HCT116 (cell line): ENCODE measurements at places on chromosomes 2 and 18.

GRCh38 chr2:152428800-152429582 is 94.0 kb downstream of the FMNL2 start:
- no peak for DNase-seq

GRCh38 chr2:98893911-98894321 is 42.1 kb downstream of the CRACDL start:
- no peak for DNase-seq

- DNase-seq, result no peak
These were observed 4.4 kb upstream of the VPS54 start for GRCh38 chr2:64023485-64024258.

- DNase-seq, result no peak
These were observed 675 bp upstream of the SPIRE1 start for GRCh38 chr18:12658426-12659138.

DNA sequence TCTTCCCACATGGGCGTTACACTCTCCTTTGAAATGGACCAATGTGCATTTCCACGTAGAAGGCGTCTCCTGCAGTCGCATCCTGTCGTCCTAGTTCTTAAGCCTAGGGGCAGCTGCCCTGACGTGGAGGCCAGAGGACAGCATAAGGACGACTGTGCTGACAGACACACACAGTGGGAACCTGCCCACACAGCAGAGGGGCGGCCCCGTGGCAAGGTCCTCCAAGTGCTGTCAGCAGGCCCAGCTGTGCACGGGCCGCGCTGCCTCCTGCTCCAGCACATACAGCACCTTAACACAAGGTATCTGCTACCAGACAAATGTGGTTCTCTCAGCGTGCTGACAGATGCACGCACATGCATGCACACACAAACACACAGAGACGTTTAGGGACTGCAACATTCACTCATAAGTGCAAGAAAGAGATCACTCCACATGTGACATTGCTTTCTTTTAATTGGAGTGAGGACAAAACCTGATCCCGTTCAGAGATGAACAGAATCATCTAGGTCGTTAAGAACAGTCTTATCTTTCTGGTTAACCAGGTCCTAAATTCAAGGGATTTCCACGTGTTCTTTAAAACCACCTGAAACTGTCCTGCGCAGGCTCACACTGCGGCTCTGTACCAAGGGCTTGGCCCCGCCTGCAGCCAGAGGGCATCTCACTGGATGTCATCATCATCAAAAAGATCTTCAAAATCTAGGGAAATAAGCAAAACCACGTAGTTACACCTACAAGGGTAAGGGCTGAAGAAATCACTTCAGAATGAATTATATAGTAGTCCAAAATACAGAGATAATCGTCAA is 5.5 kb downstream of the COPS9 start:
- no peak for DNase-seq

- DNase-seq, result no peak
These were observed 21.0 kb downstream of the CCT7 start for GRCh38 chr2:73255007-73255644.

- DNase-seq, result peak; percentile 27
These were observed 52.5 kb downstream of the SATB2 start for GRCh38 chr2:199405241-199405640.

GRCh38 chr2:8090748-8091700 is 590.8 kb upstream of the ID2 start:
- DNase-seq, result peak; percentile 54

- no peak for DNase-seq
These were observed 139.4 kb downstream of the NCK2 start for GRCh38 chr2:105883911-105884694.

DNA sequence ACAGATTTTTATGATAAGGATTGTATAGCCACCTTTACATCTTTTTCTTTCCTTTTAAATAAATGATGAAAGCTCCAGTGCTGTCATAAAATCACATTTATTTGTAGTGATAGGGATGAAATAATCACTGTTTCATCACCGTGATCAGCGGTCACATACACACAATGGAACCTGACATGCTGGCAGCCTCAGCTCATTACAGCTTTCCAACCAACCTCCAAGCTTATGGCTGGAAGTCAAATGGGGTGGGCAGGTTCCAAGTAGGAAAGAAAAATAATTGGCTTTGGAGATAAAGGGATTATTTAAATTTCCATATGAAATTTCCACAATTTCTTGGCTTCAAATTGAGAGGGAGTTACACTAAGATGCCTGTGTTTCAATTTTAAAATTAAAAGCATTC is 251.3 kb downstream of the PLCL1 start:
- DNase-seq, result no peak

- no peak for DNase-seq
These were observed 164.7 kb upstream of the MEIS1 start for GRCh38 chr2:66270247-66270646.

- DNase-seq, result no peak
These were observed 2.0 kb upstream of the HS1BP3 start for GRCh38 chr2:20652673-20653575.

GRCh38 chr2:46719487-46719886 is 196.1 kb downstream of the MCFD2 start:
- DNase-seq, result no peak

DNA sequence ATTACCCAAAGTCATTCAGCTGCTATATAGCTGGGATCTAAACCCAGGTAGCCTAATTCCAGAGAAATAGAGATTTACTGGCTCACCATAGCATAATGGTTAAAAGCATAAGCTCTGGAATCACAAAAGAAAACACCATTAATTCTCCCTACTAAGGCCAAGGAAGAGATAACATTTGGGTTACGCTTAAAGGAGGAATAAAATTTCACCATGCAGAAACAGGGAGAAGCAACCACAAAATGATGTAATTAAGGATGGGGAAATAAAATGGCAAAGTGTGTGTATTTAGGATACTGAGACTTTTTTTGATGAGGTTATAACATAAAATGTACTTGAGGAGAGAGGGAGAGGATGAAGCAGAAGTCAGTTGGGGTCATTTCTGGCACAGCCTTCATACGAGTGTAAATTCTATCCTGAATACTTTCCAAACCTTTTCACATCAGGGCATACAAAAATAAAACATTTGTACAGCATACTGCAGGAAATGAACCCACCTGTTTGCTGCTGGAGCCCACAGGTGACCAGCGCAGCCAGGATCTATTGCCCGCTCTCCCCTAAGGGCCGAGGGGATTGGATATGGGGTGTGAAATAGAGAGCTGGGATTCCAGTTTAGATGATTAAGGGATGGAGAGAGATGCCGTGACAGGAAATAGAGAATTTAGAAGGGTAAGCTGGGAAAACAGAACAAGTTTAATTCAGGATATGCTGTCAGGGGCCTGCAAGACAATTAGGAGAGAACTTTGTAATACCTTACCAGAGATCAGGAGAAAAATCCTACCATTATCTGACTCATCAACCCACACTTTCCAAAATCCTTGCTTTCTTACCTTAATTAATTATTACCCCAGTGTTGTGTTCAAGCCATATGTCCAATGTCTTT is 43.8 kb upstream of the SERTAD2 start:
- DNase-seq, result no peak

- DNase-seq, result no peak
These were observed 22.1 kb downstream of the OTOF start for GRCh38 chr2:26455670-26456439.

- no peak for DNase-seq
These were observed 61.3 kb downstream of the MRPS9 start for GRCh38 chr2:105099153-105099552.

- no peak for DNase-seq
These were observed 92.4 kb downstream of the TRABD2A start for GRCh38 chr2:84788498-84788897.

DNA sequence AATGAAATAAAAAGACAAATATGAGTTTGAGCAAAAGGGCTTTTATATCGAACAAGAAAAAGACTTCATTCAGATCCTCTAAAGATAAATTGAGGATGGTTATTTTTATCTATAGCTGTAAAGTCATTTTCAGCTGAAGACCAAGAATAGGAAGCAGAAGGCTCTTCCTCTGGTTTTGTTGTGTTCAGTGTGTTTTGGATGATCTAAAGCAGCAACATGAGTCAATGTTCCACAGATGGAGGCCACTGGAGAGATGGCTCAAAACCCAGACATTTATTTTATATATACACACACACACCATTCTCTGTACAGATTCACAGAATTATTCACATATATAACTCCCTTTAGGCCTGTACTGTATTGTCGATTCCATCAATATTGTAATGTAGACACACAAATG is 424.3 kb downstream of the MBD2 start:
- no peak for DNase-seq

DNA sequence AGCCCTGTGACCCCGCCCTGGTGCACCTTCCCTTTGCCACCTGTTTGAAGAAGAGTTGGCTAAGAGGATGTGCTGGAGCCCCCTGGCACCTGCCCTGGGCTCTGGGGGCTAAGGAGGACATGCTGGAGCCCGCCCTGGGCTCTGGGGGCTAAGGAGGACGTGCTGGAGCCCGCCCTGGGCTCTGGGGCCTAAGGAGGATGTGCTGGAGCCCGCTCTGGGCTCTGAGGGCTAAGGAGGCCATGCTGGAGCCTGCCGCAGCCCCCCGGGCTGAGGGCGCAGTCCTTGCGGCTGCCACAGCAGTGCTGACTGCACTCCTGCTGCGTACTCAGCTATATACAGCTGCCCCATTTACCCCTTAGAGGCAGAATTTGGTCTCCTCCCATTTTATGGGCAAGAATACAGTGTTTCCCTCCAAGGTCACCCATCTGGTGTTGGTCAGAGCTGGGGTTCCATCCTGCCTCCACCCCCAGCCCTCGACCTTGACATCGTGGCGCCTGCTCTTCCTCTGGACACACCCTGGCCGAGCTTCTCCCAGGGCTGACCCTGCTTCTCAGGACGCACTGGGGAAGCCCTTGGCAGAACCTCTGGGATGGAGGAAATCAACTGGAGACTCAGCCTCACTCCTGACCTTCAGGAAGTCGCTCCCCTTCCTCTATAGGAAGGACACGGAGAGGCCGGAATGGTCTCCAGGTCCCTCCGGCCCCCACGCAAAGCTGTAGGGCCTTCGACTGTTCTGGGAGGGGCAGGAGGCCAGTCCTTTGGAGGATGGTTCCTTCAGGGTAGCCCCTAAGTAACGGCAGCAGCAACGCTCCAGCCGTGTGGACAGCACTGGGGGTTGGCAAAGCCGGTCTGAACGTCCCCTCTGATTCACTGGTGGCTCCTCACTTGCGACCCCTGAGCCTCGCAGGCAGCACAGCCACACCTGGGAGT is 65.0 kb upstream of the HPCAL1 start:
- DNase-seq, result no peak

GRCh38 chr18:56995579-56996188 is 151.2 kb upstream of the BOD1L2 start:
- no peak for DNase-seq

- DNase-seq, result no peak
These were observed 19.7 kb upstream of the IL18R1 start for GRCh38 chr2:102335871-102336366.

DNA sequence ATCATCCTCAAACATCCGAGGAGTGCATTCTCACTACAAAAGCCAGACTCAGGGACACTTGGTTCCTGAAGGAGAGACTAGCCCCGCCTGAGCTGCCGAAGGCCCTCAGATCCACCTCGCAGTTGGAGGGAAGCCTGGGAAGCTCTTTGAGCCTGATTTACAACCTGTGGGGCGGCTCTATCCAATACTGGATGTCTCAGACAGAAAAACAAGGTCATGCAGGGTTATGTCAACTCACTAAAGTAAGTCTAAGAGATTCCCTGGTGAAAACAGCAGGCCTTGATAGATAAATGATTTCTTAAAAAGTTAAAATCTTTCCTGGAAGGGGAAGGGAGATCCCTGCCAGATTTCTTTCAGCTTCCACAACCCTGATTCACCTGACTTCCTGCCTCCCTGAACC is 284.3 kb downstream of the CYP26B1 start:
- no peak for DNase-seq

DNA sequence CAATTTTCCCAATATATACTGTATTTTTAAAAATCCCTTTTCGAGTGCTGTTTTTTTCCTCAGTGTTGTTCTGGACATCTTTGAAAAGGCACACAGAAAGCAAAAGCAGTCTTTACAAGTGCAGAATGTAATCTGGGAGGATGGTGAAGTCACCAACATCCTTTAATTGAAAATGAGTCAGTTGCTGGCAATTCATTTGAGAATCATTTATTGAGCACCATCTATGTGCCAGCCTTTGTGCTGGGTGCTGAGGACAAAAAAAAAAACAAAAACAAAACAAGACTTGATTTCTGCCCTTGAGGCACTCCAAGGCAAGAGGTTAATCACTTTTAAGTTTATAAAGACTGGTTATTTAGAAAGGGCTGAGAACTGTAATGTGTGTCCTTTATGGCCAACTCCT is 46.7 kb upstream of the ACVR1 start:
- DNase-seq, result no peak

GRCh38 chr2:42367835-42368234 is 6.8 kb upstream of the COX7A2L start:
- DNase-seq, result no peak

DNA sequence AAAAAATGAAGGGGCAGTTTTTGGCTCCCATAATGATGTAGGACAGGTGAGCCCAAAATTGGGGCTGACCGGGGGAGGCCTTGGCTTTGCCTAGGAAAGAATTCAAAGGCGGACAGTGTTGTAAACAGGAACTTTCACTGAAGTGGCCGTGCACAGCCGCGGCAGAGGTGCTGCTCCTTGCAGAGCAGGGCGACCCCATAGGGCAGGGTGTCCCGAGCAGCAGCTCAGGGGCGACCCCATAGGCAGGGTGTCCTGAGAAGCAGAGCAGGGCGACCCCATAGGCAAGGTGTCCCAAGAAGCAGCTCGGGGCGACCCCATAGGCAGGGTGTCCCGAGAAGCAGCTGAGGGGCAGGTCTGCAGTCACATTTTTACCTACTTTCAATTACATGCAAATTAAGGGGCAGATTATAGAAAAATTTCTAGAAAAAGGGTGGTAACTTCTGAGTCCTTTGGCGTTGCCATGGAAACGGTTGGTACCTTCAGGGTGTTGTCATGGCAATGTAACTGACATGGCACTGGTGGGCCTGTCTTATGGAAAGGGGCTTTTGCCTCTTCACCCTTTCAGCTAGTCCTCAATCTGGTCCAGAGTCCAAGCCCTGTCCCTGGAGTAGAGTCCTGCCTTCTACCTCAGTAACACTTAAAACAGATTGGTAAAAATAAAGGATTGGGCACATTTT is 134.5 kb downstream of the FBXO15 start:
- no peak for DNase-seq

DNA sequence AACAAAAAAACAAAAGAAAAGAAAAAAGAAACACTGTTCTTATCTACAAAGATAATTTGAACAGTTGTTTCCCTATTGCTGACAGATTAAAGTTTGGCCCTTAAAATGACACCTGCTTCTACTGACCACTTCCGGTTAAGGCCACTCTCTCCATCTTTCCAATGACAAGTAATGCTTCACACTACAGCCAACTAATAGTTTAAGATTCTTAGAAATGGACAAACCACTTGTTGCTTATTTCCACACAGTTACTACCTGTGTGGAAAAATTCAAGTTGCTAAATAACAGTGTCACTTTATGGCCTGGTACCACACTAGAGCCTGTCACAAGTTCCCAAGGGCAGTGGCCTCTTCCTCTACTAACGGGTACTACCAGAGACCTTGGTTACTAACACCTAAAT is 2.4 kb downstream of the TMEM185B start:
- DNase-seq, result no peak

- DNase-seq, result no peak
These were observed 56.9 kb downstream of the CTIF start for GRCh38 chr18:48595703-48596218.
